Spinal cord (tissue), 10 donors: ENCODE measurements at places on chromosomes 16 and 17.

DNA sequence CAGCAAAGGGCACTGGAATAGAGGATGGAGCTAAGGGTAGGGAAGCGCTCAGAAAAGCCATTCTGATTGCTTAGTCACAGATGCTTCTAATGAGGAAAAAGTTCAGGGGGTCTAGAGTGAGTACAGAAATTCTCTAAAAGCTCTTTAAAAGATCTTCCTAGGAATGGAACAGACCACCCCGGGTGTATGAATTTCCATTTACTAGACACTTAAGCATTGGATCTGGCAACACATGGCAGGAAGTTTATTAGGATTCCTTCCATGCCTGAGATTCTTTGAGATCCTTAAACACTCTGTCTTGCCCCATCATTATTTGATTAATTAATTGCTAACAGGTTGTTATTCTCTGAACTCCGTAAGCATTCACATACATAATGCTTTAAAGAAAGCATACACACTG lies 8.5 kb downstream of the KRTAP9-7 start:
- no peak for DNase-seq

- DNase-seq: peak; percentile 33
Measured at GRCh38 chr16:87740909-87741424, 24.8 kb downstream of the KLHDC4 start.

DNA sequence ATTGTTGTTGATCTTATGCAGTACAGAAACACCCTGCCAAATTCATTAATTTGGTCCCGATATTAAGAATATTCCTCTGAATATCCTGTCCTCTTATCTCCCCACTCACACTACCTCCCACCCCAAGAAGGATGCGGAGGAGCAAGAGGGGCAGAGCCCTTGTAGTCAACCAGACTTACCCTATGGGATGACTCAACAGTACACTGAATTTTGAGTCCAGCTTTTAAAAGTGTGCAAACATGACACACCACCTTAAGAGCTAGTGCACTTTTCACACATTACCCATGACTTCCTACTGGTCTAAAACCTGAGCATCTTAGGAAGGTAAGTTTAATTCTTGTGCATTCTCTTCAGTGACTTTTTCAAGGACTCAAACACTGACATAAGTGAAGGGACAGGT lies 9.5 kb downstream of the USP22 start:
- DNase-seq: no peak

DNA sequence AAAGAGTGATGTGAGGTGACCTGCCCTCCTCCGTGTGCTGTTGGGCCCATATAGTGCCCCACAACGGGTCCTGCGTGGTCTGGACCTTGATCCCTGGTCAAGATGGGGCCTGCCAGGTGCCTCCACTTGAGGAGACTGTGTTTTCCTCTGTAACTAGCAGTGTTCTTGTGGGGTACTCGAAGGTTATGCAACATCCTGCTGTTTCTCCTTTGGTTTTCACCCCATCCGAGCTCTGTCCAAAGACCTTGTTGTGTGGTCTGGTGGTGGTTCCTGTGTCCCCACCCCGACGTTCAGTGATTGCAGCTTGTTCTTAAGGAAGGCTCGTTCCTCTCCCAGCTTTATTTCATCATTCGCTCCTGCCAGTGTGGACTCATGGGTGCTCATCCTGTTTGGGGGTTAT lies 38.7 kb upstream of the ZNF750 start:
- DNase-seq: no peak

DNA sequence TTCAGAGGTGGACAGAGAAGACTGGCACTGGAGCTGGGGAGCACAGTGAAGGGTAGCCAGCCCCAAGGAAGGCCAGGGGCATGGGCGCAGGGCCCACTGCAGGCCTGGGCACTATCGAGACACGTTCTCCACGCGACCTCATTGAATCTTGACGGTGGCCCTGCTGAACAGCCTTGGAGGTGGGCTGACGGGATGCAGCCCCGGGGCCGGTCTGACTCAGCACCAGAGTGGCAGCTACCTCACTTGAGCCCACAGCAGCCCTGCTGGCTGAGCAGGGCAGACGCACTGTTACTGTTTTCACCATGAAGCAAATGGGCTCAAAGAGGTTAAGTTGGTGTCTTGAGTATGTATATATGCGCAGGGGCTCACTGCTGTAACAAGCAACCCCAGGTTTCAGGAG lies 78.8 kb upstream of the FOXF1 start:
- DNase-seq: no peak

DNA sequence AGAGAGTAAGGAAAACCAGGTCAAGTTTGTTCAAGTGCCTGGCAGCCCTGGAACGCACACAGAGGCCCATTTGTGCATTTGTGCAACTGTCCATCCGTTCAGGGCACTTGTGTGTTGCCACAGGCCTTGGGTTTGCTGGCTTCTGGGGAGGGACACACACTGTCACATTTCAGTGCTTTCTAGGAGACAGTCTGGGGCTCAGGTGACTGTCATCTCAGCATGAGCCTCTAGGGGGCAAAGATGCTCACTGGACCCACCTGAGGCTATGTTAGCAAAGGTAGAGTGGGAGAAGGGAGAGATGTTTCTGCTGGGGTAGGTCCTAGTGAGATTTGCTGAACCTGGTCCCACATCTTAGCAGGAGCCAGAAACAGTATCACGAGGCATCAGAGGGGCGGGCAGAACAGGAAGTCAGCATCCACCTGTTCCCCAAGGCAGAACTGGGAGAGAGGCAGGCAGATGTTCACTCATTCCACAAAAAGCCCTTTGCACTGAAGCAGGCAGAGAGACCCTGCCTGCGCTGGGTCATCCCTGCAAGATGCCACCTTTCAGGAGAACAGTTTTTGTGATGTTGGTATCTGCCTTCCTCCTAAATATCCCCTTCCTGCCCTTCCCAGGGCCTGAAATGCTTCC lies 48.5 kb downstream of the RAI1 start:
- no peak for DNase-seq

DNA sequence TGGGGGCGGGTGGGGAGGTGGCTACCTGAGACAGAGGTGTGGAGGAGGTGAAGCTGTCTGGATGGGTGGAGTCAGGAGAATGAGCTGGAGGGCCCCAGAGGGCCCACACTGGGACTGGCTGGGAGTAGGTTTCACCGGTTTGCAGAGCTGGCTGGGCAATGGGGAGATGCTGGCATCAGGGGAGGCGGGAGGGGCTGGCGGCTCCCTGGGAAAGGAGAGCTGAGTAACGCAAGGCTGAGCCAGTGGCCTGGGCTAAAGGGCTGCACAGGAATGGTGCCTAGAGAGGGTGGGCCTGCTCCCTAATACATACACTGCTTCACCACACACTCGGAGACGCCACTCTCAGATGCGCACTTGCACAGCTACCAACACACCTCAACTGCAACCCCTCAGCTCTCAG lies 12.4 kb downstream of the P3H4 start:
- no peak for DNase-seq

GRCh38 chr16:85061566-85061965 lies 34.0 kb downstream of the KIAA0513 start:
- DNase-seq: no peak

DNA sequence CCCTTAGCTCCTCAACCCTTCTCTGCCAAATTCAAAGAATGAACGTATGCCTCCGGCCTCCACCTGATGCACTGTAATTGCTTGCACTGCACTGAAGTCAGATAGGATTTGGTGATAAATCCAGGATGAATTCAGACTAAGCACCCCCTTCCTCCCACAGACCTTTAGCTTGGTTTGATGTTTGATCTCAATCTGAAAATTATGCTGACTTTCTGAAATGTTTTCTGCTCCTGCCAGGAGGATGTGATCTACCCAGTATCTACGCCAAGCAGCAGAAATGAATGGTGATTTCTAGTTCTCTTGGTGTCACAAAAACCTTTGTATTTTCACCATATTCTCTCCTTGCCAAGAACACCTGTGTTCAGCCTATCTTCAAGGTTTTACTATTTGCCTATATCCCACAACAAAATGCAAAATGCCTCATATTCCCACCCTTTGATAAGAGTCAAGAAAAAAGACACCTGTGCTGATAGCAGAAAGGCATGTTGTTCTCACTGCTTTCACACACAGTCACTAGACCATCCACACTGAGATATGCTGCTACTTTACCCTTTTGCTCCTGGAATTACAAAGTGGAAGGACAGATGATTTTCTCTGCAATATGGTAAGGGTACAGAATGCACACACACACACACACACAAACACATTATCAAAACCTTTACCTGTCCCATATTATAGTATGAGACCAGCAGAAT lies 14.7 kb downstream of the RFFL start:
- DNase-seq: no peak

DNA sequence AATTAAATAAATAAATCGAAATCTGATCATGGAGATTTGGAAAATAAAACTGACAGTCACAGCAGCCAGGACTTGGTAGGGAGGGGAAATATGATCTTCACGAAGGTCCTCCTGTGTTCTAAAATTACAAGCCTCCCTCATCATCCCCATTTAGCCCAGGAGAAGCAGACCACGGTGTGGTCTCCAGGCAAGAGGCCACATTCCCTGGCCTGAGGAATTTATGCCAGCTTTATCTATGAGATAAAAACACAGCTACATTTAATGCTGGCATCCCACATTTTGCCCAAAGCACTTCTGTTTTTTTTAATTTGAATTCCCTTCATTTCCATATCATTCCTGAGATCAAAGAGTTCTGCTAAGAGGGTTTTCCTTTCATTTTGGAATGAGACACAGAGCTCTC lies 43.2 kb downstream of the ABCC12 start:
- no peak for DNase-seq

DNA sequence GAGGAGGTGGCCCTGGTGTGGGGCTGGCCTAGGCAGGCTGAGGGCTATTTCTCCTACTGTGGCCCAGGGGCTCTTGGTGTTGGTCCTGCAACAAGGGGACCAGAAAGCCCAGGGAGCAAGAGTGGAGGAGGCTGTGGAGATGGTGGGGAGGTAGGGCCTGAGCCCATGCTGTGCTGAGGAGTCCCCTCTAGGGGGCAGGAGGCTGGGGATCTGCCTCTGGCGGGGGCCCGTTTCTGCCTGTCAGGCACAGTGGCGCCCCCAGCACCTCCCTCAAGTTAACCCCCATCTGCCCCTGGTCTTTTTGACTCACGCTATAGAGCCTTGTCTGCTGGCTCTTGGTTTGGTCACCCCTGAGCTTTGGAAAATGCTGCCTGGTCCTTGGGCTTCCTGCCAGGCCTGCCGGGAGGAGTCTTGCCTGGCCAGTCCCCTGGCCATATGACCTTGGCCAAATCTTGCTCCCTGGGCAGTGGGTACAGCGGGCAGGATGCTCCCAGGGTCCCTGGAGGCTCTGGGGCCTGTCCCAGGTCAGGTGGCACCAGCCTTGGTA lies 5.9 kb downstream of the BAIAP2 start:
- no peak for DNase-seq

- no peak for DNase-seq
Measured at GRCh38 chr16:14658063-14658462, 25.3 kb downstream of the BFAR start.

GRCh38 chr17:40610359-40610758 lies 37.3 kb downstream of the SMARCE1 start:
- no peak for DNase-seq

DNA sequence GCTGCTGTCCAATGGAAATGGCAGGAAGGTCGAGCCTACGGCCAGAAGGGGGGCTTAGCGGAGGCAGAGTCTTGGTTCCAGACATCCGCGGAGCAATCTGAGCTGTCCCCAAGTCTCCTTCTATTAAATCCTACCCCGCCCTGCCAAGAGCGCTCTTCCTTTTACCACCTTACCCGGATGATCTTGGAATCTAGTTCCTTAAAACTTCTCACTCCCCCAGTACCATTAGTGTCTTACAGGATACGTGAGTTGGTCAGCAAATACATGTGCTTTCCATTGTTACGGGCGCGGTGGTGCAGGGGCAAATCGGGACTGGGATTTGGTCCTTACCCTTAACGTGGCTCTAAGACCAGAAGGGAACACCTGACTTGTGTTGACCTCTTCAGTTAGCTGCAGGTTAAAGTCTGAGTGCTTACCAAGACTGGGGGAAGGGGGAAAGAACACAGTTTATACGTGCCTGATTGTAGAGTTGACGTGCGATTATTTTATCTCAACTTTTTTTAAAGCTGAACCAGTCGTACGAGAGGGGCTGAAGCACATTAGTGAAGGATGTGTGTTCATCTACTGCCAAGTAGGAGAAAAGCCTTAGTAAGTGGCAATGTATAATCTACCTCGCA lies 495 bp downstream of the TXNDC17 start:
- DNase-seq: no peak

- DNase-seq: no peak
Measured at GRCh38 chr17:15503731-15504130, 36.3 kb upstream of the CDRT4 start.

- peak; percentile 42 for DNase-seq
Measured at GRCh38 chr17:2849327-2849670, 53.1 kb downstream of the RAP1GAP2 start.

- no peak for DNase-seq
Measured at GRCh38 chr16:49858200-49859124, 2.5 kb upstream of the ZNF423 start.

- peak; percentile 88 for DNase-seq
Measured at GRCh38 chr17:20302246-20302917, 165.0 kb downstream of the LGALS9B start.

- DNase-seq: no peak
Measured at GRCh38 chr17:83078378-83079351, 744 bp upstream of the METRNL start.
